ENCODE measurements at places on chromosomes 6 and 20. TPM values are rescaled to one million over a fixed set of nuclear protein-coding genes. Genes with fewer than 3 reads are reported as not detected.

SLC35D3 gene
- not detected for total RNA-seq

E2F3 gene
- total RNA-seq, result 5.9 TPM

BCAS4 gene
- total RNA-seq, result 12.5 TPM

NOX3 gene
- not detected for total RNA-seq

PROKR2 gene
- total RNA-seq, result not detected

GJA1 gene
- 78.1 TPM for total RNA-seq

C20orf173 gene
- total RNA-seq, result not detected

ASXL1 gene
- total RNA-seq, result 13.0 TPM

RWDD2A gene
- total RNA-seq, result 1.8 TPM

CLPSL2 gene
- total RNA-seq, result not detected

SKIC2 gene
- total RNA-seq, result 34.5 TPM

APOBEC2 gene
- total RNA-seq, result not detected

MDFI gene
- 415 TPM for total RNA-seq

SPATS1 gene
- total RNA-seq, result not detected

RAD21L1 gene
- total RNA-seq, result not detected

ZC2HC1B gene
- not detected for total RNA-seq

B3GALT4 gene
- total RNA-seq, result 2.2 TPM

LAMA2 gene
- total RNA-seq, result 0.30 TPM

PTCRA gene
- not detected for total RNA-seq

POU5F1 gene
- total RNA-seq, result 1.2 TPM

EDN1 gene
- 3.4 TPM for total RNA-seq

TMEM200A gene
- 18.9 TPM for total RNA-seq

LZTS3 gene
- total RNA-seq, result 9.4 TPM

SAMD5 gene
- 1.8 TPM for total RNA-seq

BTBD3 gene
- 11.5 TPM for total RNA-seq

HFE gene
- total RNA-seq, result 9.2 TPM

GNMT gene
- total RNA-seq, result not detected

TCF21 gene
- not detected for total RNA-seq

SNAP91 gene
- not detected for total RNA-seq

TMEM217 gene
- total RNA-seq, result 0.23 TPM

SLC26A8 gene
- total RNA-seq, result not detected

PARD6B gene
- total RNA-seq, result 1.2 TPM

PRR18 gene
- total RNA-seq, result not detected

RSPH9 gene
- total RNA-seq, result not detected

BPIFA1 gene
- total RNA-seq, result not detected

BYSL gene
- 13.4 TPM for total RNA-seq

USP49 gene
- total RNA-seq, result 0.30 TPM

KCNK15 gene
- under 0.01 TPM for total RNA-seq

PPP1R11 gene
- total RNA-seq, result 43.7 TPM

GJA10 gene
- total RNA-seq, result not detected

Measured in hair follicular keratinocyte (primary cell).